ENCODE measurements at places on chromosomes 6 and 20.

DNA sequence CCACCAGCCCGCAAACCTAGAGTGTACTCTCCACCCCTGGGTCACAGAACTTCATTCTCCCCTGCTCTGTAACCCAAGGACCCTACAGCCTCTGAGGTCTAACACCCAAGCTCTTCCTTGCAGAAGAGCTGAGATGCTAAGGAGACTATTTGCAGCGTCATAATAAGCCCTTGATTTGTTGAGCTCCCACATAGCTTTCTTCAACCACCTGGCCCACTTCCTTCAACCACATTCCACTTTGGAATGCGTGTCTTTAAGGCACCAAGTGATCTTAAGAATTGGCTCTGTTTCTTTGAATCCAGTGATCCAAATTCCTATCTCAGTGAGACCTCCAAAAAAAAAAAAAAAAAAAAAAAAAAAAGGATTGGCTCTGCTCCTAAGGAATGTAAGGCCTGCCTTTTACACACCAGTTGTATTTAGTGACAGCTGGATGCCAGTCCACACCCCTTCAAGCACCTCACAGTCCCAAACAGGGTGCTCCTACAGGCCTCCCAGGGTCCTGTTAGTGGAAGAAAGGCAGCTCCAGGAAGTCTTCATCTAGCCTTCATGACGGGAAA lies 106.2 kb downstream of the UBE3D start:
- no peak for DNase-seq

DNA sequence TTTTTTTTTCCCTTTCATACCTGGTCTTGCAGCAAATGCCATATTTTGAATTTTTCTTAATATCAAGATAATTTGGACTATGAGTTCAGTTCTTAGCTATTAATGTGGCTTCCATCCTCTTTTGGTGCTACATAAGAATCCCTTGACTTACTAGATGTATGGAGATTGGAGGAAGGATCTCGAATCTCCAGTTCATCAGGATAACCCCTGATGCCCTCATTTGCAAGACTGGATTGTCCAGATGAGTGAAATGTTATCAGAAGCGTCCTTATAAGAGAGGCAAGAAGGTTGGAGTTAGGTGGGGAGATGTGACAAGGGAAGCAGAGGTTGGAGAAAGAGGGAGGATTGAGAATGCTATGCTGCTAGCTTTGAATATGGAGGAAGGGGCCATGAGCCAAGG lies 499.6 kb upstream of the SYNCRIP start:
- DNase-seq: no peak

- no peak for DNase-seq
Measured at GRCh38 chr6:151617539-151617938, 123.7 kb downstream of the CCDC170 start.

GRCh38 chr6:22247916-22248482 lies 48.8 kb downstream of the PRL start:
- DNase-seq: no peak

GRCh38 chr6:169795196-169795595 lies 43.8 kb downstream of the ERMARD start:
- DNase-seq: no peak

- no peak for DNase-seq
Measured at GRCh38 chr20:37407573-37408002, 61.6 kb downstream of the SRC start.

GRCh38 chr20:43916881-43917371 lies 2.3 kb downstream of the TOX2 start:
- no peak for DNase-seq

DNA sequence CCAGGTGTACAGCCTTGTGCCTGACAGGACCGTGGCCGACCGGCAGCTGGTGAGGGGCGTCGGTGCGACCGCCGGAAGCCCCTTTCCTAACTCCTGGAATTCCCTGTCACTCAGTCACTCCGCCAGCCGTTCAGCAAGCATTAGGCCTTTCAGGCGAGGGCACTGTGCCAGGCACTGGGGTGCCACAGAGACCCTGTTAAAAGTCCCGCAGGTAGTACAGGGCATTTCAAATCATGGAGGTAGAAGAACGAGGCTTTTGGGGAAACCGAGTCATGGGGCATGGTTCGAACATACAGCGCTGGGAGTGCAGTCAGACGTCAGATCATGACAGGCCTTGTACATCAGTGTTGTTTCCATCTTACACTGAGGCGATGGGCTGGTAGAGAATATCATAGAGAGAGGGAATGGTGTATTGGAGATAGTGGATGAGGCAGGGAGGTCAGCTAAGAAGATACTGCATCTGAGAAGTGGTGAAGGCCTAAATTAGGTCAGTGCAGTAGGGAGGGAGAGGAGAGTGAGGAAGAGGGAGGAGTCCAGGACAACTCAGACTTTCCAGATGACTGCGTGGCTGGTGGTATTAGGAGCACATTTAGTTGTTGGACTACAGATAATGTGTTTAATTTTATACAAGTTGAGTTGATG lies 892 bp upstream of the DXO start:
- DNase-seq: no peak

DNA sequence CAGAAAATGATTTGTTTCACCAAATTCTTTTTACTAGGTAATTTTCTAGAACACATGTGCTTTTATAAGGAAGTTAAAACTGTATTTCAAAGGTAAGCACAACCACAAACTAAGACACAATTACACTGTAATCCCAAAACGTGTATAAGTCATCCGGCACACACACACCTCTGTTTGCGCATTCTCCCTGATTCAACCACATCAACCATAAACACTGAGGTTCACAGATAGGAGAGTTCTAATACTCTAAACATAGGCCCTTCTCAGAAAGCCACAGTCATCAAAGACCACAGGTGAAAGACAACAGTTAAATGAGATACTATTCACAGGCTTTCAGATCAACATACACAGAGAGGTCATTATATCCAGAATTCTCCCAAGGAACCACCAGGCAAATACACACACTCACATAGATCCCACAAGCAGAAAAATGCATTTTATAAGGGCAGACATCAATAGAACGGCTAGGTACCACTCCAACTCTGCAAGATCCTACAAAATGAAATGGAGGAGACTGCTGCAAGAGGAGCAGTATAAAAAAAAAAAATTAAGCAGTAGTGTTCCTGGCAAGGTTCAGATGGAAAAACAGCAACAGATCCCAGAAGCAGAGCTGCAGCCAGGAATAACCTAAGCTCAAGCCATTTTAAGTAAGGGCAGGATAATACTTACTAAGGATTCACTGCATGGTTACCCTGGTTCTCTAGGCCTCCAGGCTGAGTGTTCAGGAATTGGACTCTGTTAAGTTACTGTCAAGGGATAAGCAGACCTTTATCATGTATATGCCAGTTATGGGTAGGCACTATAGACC lies 6.6 kb upstream of the FBXO9 start:
- DNase-seq: no peak

- no peak for DNase-seq
Measured at GRCh38 chr6:134253681-134254080, 64.2 kb downstream of the SGK1 start.

DNA sequence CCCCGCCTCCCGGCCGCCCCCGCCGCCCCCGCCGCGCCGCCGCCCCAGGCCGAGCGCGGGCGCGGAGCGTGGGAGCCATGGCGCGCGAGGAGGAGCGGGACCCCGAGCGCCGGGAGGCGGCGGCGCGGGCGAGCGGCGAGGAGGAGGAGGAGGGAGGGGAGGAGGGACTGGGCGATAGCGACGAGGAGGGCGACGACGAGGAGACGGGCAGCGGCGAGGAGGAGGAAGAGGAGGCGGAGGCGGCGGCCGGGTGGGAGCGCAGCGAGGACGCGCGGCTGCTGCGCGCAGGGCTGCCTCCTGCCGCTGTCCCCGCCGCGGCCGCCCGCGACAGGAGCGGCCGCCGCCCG lies at the start of gene SLC24A3:
TSS of gene SLC24A3 (plus strand) at position 174 of the 347 bp plus-strand sequence.
- DNase-seq: no peak

GRCh38 chr6:40778918-40779317 lies 191.8 kb upstream of the LRFN2 start:
- DNase-seq: no peak

GRCh38 chr20:1206366-1207148 lies 3.3 kb downstream of the C20orf202 start:
- DNase-seq: no peak

DNA sequence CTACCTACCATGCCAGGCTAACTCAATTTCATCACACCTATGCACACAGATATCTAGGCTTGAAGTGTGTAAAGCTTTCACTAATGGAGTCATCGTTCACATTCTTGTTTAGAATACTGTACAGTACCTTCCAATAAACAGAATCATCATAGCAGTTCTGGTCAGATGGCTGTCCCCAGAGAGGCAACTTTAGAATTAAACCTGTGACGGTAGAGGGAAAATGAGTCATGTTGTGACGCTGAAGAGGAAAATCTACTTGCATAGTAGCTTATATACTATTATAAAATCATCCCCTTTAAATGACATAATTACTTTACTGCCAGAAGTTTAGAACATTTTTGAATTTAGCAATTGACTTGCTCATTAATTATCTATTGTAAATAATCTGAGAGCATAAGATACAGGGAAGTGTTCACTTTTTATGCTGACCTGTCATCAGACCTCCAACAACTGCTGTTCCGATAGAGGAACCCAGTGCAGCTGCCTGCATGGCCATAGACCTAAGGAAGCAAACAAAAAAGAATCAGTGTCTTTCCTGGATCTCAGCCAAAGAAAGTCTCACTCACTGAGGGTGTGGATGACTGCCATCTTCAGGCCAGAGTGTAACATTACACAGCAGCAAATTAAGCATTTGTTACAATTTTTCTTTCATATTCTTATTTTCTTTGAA lies 29.8 kb downstream of the RHAG start:
- no peak for DNase-seq

- DNase-seq: no peak
Measured at GRCh38 chr20:59342023-59342957, 41.9 kb downstream of the EDN3 start.

- no peak for DNase-seq
Measured at GRCh38 chr6:20173833-20174792, 38.2 kb downstream of the MBOAT1 start.

DNA sequence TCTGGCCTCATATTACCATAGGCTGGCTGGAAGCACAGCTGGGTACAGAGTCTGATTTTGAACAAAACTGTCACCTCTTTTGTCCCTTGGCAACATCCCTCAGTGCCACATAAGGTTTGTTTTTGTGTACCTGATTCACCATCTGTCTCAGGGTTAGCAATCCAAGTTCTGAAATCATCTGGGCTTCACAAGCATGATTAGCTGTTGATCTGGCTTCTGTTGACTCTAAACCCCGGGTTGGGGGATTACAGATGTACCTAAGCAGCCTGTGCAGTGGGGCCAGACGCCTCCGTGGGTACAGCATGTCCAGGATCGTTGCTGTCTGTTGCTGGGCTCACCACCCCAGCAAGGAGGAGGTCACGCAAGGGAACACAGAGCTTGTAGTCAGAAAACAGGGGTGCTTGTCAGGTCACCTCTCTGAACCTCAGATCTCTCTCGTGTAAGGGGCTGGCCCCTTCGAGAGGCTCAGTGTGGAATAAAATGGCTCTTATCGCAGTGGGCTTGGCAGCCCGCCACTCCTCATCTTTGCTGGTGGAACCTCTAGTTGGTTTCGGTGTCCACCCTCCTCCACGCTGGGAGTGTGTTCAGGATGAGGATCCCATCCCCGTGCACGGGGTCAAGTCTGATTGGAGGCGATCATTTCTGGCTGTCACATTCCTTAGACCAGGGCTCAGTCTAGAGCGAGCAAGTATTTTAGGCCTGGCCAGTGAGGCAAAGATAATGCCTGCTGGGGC lies 39.2 kb upstream of the ZNF831 start:
- DNase-seq: no peak

DNA sequence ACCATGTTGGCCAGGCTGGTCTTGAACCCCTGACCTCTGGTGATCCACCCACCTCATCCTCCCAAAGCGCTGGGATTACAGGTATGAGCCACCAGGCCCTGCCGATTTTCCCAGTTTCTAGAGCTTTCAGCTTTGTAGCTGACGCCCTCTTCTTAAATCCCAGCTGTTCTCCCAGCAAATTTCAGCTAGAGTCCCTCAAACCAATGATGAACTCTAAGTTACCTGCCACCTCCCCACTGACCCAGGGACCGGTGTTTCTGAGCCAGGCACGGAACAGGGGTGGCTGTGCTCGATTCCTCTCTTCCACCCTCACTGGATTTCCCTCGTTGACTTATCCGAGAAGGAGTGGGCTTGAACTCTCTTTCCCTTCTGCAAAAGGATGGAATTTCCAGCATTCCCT lies 39.1 kb downstream of the SUN5 start:
- no peak for DNase-seq

- DNase-seq: no peak
Measured at GRCh38 chr20:8414586-8415274, 282.7 kb downstream of the PLCB1 start.

DNA sequence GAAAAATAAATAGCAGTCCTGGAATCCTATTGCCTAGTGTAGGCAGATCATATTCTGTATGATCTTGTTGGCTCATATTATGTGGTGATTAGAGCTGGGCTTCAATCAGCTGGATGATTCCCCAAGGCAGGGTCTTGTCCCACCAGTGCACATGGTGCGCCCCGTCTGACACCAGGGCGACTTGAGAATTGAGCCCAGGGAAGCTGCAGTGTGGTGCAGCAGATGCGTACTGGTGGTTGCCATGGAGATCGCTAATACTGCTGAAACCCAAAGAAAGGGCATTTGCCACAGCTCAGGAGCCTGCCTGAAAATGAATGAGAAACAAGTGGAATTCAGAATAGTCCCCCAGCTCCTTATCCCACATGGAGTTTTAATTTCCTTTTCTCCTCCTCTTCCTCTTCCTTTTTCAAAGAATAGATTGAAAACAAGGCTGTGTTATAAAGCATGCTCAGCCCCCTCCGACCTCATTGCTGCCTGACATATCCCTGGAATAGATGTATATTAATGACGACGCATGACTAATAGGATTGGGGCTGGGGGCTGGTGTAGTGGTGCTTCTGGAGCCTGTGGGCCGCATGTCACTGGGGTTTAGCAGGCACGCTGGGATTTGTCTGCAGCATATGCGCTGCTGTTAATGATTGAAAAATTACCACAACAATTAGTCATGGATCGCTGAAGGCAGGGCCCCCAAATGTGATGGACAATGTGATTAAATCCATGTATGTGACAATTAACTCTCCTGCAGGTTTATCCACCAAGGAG lies 210.5 kb downstream of the FARS2 start:
- no peak for DNase-seq

DNA sequence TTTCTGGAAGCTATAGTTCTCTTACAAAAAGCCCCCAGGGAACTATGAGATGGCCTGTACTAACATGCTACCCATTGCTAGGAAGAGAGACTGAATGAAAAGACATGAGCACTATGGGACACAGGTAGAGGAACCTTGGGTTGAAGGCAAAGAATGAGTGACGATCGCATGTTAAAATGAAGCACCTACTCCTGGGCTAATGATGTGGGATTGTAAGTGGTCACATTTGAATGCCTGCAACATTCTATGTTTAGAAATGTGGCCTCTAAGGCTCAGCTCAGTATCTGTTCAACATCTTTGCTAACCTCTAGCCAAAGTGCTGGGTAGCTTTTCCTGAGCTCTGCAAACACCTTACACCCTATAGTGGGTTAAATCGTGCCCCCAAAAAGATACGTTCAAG lies 5.2 kb upstream of the ZC3H12D start:
- no peak for DNase-seq

Data from tibial artery (tissue), 4 donors.